ENCODE measurements at places on chromosomes 7 and 10.

GRCh38 chr7:55063633-55064032, 44.8 kb downstream of the EGFR start:
- DNase-seq = peak; percentile 89

DNA sequence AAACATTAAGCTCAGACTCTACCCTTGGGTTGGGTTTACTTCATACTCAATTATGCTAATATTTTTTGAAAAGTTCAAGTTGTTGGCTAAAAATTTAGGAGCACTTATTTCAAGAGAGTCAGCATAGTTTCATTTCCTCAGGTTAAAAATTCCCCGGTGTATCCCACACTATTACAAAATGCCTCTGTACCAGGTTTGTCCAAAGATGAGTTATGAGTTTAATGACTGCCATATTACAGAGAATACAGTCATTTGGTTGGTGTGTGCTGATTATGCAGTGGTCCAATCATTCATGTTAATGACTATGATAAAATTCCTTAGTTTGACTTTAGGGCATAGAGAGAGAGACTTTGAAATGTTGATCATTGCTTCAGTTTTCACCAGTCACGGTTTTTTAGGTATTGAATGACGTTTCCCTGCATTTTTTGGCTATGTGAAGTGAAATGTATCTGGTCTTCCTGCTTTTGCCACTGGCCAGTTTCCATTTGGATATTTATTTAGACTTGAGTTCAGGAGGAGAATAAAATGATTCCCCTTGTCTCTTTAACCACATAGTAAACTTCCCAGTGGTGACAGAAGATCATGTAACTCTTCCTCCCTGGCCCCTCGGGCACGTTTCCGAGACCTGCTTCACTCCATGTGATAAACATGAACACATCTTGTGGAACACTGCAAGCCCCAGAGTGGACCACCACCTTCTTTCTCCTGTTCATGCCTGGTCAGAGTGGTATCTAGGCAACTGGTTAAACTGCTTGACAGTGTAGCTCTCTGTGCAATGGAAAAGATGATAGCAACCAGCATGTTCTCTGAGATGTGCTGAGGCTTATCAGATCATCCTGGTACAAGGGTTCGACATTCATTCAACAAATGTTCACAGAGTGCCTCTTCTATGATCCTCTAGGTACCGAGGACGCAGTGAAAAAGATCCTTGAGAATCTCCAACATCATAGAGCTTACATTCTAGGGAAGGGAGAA, 153.6 kb downstream of the CACNB2 start:
- DNase-seq = no peak

- DNase-seq = no peak
These were observed 6.1 kb downstream of the RBM20 start for GRCh38 chr10:110650265-110650668.

DNA sequence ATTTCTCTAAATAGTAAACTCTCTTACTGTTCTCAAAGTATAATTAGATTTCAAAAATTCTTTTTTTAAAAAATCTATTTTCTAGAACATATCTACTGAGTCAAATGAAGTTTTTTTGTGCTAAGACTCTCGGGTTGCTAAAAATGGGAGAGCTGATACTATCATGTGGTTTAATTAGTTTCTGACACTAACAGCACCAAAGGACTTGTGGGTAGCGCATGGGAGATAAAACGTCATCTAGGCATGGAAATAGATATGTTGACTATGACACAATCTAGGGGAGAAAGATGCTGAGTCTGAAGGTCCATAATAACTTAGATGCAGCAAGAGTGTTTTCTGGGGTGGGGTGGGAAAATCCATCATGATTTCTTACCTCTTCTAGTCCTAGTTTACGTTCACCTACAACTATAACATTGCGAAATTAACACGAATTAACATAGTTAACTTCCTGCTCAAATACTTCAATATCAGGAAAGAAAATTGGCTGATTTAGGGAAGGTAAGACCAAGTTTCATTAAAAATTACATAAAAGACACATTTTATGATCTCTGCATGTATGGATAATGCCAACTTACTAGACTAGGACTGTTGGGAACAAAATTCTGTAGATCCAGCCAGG, 14.3 kb upstream of the ARMC3 start:
- DNase-seq = no peak

DNA sequence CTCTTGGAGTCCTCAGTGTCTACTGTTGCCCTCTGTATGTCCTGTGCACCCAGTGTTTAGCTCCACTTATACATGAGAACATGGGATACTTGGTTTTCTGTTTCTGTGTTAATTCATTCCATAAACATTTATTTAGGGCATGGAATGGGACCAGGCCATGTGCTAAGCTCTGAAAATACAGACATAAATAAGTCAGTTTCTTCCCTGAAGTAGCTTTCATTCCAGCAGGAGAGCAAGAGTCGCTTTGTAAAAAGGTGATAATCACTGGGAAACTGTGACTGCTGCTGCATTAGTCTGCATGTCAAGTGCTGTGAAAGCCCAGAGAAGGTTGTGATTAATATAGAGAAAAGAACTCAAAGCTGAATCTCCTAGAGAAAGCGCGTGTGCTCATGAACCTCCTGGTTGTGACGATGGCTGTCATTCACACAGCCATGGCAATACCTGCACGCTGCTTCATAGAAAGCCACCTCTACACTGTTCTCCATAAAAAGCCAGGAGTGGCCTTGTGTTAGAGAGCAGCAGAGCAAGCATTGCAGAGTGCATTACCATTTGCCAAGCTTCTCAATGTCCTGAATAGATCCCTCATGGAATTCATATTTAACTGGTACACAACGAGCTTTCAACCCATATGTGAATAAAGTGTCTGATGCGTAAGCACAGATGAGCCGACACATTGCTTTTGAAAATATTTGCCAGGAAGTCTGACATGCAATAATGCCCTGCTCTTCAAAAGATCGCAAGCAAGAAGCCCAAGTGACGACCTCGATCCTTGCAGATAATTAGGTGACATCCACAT, 30.6 kb upstream of the PITRM1 start:
- no peak for DNase-seq

- DNase-seq = no peak
These were observed 39.9 kb upstream of the SMNDC1 start for GRCh38 chr10:110344622-110345021.

DNA sequence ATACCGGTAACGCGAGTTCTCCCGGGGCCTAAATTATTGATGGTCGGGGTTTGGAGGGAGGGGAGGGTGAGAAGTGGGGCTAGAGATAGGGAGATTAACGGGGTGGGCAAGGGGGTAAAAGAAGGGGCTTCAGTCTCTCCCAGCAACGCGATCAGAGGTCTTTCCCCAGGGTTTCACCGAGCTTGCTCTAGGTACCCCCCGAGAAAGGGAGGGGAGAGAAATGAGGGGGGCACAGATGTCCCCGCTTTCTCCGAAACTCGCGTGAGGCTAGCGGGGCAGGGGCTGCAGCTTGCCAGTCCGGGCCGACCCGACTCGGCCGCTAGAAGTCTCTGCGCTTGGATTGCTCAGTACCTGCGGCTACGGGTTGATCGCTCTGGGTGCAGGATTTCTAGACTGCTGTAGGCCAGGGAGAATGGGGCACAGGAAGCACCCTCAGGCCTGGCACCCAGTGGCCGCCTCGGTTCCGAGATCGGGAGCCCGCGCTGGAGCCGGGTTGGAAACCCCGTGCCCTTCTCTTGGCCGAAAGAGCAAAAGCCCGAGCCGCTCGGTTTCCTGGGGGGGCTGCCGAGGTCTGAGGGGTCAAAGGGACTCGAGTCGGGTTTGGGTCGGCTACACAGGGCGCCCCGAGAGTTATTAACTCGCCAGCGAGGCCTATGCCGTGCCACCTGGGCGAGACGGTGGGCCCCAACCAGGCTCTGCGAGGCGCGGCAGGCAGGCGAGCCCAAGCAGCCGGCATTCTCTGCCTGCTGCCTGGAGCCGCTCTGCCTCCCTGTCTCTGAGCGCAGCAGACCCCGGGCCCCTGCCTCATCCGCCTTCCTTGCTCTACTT, 3.1 kb downstream of the PAX2 start:
- DNase-seq = no peak

DNA sequence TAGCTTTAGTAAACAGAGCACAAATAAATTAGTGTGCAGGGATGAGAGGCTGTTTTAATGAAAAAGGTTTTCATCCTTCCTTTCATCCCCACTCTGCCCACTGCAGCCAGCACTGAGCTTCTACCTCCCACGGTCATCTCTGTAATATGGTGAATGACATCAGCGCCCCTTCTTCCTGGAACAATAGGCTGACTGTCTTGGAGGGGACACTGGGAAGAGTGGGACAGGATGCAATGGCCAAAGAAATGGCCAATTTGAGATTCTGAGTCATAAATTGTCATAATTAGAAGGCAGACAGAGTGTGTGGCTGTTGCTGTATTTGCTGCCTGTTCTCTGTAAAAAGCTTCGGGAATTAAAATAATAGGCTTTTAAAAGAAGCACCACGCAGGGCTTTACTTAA, 126.7 kb upstream of the CALN1 start:
- DNase-seq = no peak

GRCh38 chr10:63919575-63920279, 398.5 kb downstream of the REEP3 start:
- DNase-seq = no peak
